Stomach (tissue), 19 donors: ENCODE measurements at places on chromosomes 16 and 17. TPM values are rescaled to one million over a fixed set of nuclear protein-coding genes. Genes with fewer than 3 reads are reported as not detected.
A peak's percentile ranks its signal among the peaks of the same experiment; 100 is the strongest.

The ABCC3 gene
- polyA plus RNA-seq = 46.4 TPM

DNA sequence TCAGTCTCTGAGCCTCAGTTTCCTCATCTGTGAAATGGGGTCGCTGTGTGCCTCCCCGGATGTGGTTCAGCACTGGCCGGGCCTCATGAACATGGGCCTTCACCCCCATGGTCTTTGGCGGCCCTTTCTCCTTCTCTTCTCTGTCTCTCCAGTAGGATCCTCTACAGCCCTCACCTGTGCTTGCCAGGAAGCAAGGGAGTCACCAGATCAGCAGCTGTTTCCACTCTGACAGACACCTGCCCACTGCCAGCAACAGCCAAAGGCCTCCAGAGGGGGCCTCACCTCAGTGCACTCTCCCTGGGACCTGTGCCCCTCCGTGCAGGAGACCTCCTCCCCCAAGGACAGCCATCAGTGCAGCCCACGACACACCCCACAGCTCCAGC is 89.4 kb downstream of the C16orf78 start:
- no peak for DNase-seq

DNA sequence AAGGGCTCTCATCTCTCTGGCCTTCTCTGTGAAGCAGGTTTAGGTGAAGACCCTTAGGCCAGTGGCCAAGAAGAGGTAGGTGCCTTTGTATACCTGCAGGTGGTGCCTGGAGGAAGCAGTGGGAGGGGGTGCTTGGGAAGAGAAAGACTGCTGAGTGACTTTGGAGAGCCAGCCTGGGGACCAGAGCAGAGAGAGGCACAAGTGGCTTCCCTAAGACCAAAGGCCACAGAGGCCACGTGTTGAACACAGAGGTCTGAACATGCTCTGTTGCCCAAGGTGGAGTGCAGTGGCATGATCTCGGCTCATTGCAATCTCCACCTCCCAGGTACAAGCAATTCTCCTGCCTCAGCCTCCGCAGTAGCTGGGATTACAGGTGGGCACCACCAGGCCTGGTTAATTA is 103.5 kb downstream of the CPPED1 start:
- DNase-seq = no peak

The CCL8 gene
- 0.63 TPM for polyA plus RNA-seq

DNA sequence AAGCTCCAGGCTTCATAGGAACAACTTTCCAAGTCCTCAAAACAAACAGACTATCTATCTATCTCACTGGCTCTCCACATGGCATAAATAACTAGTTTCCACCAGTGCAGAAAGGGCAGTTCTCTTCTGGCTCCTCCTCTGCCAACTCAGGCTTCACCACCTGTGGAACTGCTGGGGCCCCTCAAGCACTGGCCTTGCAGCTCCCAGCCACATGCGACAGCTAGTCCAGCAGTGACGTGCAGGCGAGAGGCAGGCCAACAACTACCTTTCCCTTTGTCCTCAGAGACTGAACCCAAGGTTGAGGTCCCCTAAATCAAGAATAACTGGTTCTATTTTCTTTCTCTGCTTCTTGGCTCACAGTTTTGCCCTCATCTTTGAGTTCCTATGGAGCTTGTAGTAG is 137.6 kb downstream of the AATF start:
- DNase-seq = peak; percentile 81

DNA sequence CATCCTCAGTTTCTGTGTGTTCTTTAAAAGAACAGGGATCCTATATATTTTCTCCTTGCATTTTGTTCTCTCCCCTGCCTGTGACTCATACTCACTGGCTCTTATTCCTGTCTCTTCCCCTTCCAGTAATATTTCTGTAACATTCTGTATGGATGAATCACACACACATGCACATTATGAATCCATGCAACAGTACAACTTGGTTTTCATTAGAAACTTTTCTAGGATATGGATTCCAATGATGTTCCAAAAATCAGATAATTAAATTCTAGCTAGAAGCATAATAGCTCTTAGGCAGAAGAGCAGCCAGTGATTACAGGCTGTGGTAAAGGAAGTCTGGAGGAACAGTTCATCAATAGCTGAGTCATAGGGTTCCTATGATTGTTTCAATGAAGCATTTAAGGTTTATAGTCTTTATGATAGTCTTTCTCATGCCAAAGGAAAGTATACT is 119.6 kb upstream of the PMFBP1 start:
- no peak for DNase-seq

- no peak for DNase-seq
Observed at GRCh38 chr17:14452856-14453255, 152.0 kb downstream of the HS3ST3B1 start.

DNA sequence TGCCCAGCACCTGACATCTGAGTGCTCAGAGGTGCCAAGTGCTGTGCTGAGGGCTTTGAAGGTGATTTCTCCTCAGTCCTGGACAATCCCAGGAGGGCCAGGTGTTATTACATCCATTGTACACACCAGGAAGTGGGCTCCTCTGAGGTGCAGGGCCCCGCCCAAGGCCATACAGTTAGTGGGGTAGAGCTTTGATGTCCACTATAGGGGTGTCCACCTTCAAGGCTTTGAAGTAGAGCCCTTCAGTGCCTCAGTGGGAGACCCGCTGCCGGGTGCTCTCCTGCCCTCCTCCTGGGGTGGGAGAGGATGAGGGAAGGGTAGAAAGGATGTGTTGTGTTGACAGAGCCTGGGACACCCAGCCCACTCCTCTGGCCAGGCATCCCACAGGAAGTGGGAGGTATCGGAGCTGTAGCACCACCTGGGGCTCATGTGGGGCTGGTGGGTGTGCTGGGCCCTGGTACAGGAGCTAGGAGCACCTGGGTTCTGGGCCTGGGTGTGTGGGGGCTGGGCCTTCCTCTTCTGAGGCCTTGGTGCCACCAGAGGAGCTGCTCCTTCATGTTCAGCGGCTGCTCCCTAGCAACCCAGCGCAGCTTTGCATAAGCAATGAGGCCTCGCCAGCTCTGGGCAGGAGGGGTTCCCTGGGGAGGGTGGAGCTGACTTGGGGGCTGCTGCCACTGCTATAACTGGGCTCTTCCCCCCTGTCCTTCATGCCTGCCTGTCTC is 7.4 kb downstream of the LASP1 start:
- DNase-seq = peak; percentile 68

The TIGD7 gene
- polyA plus RNA-seq = 2.1 TPM

DNA sequence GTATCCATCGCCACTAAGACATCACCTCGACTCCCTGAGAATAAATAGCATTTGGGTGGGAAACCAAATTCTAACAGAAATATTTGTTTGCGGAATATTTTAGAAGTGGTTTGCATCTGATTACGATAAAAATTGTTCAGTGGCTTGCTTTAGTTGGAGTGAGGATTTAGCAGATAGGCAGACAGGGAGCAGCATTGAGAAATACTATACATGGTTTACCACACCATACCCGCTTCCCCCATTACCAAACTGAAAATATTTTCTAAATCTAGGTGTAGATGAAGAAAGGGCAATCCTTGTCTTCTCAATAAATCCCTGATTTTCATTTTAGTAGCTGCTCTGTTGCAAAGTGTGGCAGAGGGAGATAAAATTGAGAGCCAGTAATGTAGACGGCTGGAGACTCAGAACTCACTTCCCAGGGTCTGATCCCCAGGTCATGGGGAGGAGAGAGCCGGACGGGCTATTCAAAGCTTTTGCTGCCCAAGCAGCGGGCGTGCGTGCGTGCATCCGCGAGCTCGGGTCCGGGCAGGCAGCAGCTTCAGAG is 808 bp upstream of the BAHCC1 start:
- no peak for DNase-seq

DNA sequence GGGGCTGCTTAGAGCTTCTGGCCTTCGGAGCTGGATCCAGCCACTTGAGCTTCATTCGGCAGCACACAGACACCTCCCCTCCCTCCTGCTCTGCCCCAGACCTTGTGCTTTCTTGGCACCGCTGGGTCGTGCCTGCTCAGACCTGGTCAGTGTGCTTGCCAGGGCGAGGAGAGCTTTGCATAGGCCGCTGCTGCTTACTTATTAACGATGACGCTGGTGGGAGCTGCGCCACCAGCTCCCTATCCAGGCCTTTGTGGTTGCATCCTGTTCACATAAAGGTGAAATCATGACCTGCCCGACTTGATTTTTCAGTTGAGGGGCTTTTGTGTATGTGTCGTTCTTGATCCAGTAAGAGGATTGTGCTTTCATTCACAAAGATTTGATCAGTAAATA is 101.1 kb downstream of the MSI2 start:
- DNase-seq = peak; percentile 91

The EVPLL gene
- 0.37 TPM for polyA plus RNA-seq

The CHP2 gene
- not detected for polyA plus RNA-seq

DNA sequence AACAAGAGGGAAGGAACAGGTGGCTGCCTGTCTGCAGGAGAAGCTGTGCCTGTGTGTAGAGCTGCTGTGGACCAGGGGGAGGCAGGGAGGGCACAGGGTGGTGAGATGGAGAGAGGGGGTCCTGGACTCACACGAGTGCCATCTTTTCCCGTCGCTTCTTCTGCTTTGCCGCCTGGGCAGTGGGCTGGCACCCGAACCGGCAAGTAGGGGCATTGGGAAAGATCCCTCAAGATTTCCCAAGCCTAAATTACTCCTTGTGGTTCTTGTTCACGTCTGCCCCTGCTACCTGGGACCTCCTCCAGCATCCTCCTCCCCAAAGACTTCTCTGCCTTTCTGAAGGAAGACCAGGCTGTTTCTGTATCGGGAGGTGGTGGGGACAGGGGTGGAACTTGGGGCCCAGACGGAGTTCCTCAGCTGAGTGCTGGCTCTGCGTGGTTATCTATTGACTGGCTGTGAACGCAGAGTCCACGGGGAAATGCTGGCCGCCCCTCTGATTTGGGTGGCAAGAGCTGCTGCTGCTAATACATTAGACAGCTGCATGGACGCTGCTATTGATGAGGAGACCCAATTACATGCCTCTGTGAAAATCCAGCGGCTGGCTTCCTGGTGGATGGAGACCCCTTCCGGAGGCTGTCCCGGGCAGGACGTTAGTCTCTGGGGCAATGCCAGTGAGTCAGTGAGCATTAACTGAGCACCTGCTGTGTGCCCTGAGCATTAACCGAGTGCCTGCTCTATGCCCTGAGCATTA is 114.5 kb downstream of the OR1D5 start:
- no peak for DNase-seq

The SLC52A1 gene
- polyA plus RNA-seq = 1.0 TPM

DNA sequence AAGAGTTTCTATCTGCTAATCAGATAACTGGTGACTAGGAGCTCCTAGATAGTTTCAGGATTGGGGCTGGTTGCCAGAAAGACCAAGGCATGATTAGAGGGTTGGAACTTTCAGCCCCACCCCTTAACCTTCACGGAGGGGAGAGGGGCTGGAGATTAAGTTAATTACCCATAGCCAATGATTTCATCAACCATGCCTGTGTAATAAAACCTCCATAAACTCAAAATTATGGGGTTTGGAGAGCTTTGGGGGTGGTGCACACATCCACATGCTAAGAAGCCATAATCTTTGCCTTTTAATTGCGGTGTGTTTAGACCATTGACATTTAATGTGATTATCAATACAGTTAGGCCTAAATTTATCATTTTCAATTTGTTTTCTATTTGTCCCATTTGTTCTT is 161.7 kb downstream of the CDK5R1 start:
- no peak for DNase-seq

DNA sequence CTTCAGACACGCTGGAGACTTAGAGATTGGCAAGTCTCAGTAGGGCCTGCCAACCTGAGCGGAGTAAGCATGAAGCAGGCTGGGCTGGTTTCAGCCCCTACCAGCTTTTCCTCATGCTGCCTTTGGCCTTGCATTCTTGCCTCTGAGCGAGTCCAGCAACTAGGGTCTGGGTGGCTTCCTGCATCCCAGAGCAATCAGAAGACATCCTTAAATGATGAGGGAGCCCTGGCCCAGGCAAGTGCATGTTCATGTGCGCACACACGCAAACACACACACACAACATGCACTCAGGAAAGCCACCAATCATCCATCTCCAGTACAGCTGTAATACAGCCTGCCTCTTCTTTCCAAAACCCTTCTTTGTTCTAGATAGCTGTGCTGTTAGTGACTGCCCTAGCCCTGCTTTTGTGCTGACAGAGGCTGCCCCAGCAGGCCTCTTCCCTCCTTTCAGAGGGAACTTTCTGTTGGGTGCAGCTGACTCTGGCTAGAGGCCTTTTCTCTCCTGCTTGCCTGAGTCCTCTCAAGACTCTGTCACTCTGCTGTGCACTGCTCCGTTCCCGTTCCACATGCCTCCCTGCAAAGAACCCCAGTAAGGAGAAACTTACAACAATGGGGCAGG is 30.7 kb upstream of the TBX2 start:
- DNase-seq = no peak

DNA sequence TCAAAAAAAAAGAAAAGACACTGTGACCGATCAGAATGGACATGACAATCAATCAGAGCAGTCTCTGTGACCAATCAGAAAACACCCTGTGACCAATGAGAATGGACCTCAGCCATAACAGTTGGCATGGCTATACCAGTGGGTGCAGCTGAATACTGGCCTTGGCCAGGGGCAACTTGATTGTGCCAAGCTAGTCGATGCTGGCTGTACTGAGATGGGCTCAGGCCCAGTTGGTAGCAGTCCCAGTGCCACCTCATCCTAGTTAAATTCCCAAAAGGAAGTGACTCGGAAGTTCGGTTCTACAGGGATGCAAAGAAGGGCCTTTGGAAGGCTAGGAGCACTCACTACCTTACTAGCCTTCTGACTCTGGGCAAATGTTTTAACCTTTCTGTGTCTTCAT is 37.2 kb upstream of the BCO1 start:
- no peak for DNase-seq

The P2RX1 gene
- 0.92 TPM for polyA plus RNA-seq
